ENCODE measurements at places on chromosomes 2 and 18.

DNA sequence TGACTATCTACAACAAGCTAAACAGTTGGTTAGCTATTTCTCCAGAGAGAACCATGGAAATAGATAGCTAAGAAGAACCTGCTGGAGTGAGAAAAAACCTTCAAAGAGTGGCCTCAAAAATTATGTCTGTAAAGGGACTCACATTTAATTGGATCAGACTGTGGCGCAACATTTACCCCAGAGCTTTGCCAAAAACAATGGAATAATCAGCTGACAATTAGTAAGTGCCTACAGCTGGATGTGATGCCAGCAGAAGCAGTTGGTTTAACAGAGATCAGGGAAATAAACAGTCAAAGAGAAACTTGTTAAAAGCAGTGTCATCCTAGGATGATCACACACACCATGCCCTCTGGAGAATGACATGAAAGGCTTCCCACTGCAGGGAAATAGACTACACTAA lies 310.7 kb downstream of the CLIP4 start:
- no peak for DNase-seq

DNA sequence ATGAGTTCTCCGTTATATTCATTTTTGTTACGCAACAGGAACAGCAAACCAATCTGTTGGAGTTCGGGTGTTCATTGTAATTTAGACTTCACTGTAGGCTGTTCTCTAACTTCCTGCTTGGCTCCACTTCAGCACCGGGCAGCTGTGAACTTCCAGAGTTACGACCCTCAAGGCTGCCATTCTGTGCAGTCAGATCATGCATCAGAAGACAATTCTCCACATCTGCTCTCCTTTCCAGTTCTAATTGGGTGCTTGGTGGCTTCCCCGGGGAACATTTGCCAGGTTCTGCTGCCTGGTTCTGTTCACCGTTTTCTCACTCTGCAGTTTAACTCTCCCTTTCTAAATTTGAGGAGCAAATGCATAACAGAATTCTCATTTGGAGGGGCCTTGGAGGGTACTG lies 237.7 kb downstream of the NYAP2 start:
- DNase-seq = no peak

GRCh38 chr2:64311948-64312621 lies 141.9 kb upstream of the LGALSL start:
- DNase-seq = no peak

GRCh38 chr18:57436965-57437333 lies 1.8 kb downstream of the ONECUT2 start:
- no peak for DNase-seq

DNA sequence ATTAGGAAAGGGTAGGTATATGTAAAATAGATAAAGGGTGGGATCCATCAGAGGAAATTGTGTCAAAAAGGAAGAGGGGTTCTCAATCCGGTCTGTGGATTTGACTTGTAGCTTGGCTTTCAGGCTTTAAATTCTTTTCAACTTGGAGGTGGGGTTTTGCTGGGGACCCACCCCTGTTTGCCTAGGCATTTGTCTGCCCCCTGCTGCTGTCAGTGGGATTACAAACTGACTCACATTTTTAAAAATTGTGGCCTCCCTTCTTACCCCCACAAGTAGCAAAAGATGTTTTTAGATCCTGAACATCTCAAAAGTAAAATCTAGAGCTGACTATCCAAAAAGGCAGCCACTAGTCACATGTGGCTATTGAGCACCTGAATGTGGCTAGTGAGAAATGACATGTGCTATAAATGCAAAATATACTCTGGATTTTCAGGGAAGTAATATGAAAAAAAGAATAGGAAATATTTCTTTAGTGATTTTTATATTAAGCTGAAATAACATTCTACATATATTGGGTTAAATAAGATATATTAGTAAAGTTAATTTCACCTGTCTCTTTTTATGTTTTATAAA lies 178.9 kb downstream of the GFPT1 start:
- DNase-seq = no peak

GRCh38 chr2:22894761-22895160 lies 490.2 kb upstream of the KLHL29 start:
- no peak for DNase-seq

- no peak for DNase-seq
Measured at GRCh38 chr2:2389215-2389614, 58.1 kb upstream of the MYT1L start.

DNA sequence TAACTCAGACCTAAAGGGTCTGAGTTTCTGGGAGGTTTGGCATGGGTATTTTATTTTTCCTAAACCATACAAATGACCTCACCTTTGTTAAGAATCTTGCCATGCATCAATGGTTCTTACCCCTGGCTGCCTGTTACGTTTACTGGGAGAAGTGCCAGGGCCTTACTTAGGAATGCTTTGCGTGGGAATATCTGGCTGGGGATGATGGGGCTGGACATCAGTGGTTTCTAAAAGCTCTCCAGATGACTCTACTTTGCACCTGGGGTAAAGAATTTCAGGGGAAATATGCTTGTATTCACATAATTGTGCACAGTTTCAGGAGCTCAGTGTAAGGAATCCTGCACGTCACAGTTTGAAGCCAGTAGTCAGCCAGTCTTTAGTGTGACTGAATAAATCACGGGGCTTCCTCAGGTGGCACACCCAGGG lies 18.2 kb upstream of the DAW1 start:
- DNase-seq = no peak

- no peak for DNase-seq
Measured at GRCh38 chr18:65620076-65620696, 130.6 kb upstream of the CDH7 start.

- no peak for DNase-seq
Measured at GRCh38 chr2:31223026-31223425, 5.7 kb upstream of the CAPN14 start.

DNA sequence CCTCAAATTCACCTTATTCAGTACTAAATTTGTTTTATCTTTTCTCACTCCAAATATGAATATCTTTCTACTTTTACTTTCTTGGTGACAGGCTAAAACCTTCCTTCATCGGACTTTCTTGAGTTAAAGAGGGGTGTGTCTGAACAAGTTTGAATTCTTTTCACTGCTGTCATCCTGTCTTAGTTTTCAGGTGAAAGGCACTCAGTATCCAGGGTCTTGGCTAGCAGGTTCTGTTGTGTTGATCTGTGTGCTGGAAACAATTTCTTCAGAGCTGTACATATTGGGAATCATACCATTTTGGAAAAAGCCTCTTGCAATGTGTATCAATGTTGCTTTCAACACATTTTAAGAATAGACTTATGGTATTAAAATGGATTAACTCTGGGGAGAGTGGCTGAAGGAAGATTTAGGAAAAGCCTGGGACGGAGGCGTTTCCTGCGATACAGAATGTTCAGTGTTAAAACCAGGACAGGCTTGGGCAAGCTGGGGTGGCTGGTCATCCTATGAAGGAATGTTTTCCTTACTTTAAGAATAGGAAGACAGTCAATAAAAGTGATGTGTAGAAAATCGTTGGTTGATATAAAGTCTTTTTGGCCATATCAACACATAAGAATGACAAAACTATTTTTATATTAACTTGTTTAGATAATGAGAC lies 350.7 kb upstream of the SPRED2 start:
- no peak for DNase-seq

GRCh38 chr2:7703543-7704144 lies 786.4 kb downstream of the RNF144A start:
- DNase-seq = no peak

DNA sequence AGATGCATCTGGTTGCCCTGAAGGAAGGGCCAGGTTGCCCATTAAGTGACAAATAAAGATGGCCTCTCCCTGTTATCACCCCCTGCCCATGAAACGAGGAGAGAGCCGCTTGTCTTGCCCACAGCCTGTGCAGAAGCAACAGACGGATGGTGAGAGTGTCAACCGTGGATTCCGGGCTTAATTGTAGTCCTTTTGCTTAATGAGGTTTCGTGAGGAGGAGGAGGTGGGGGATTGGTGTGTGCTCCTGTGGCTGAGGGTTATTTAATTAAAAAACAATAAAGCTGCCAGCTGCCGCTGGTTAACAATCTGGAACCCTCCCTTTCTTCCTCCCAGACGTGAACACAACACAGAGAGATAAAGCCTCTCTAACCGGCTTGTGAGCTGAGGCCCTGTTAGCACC lies 188.0 kb upstream of the PARD3B start:
- no peak for DNase-seq

GRCh38 chr2:234098681-234099080 lies 48.2 kb downstream of the SPP2 start:
- DNase-seq = no peak
